GM23248 (cell line): ENCODE measurements at places on chromosomes 13 and 19. TPM values are rescaled to one million over a fixed set of nuclear protein-coding genes. Genes with fewer than 3 reads are reported as not detected.

- peak; percentile 52 for DNase-seq
Observed at GRCh38 chr13:91017031-91017668, 330.3 kb upstream of the MIR17HG start.

DNA sequence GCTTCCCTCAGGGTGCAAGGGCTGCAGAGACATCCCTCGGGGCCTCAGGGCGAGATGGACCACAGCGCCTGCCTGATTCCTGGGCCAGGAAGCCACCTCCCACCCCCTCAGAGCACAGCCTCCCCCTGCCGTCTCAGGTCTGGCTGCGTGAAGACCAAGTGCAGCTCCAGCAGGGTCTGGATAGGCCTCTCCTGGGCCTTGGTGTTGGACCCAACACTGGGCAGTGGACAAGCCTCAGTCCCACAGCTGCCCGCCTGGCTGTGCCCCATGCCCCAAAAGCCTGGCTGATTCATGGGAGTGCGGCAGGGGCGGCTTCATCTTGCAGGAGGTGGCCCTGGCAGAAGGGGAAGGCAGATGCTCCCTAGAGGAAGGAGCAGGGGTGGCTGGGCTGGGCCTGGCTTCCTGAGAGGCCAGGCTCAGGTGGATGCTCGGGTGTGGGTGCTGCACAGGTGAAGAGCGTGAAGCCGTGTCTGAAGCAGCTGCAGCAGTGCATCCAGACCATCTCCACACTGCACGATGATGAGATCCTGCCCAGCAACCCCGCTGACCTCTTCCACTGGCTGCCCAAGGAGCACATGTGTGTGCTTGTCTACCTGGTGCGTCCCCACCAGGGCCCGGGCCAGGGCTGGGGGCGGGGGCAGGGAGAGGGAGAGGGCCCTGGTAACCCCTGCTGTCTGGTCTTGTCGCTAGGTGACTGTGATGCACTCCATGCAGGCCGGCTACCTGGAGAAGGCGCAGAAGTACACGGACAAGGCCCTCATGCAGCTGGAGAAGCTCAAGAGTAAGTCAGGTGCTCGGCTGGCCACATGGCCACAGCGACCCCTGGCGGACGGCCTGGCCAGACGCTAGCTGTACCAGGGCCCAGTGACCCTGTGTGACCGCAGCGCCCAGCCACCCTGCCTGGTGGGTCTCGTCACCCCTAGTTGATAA, 21.7 kb downstream of the MAU2 start:
- DNase-seq, result peak; percentile 56

DNA sequence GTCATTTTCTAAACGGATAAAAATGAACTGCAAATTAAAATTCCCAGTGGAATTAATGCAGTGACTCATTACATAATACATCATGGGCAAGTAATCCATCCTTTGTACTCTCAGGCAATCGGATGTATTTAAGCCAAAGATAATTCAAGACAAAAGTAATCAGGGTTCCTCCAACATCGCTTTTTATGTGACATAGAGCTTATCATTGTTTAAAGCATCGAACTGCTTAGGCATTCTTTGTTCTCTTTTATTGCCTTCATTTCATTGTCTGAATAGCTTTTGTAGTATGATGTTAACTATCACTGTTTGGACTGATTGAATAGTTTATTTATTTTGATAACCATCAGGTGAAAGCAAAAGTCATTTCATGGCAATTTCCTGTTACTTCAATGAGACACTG, 209.4 kb downstream of the ITGBL1 start:
- DNase-seq, result peak; percentile 41

PLEKHF1 gene
- total RNA-seq, result 18.0 and 23.4 TPM in 2 replicates

KRTDAP gene
- not detected in 2 replicates for total RNA-seq

GRCh38 chr13:50685491-50685890, 158.0 kb downstream of the DLEU7 start:
- peak; percentile 40 for DNase-seq

DNA sequence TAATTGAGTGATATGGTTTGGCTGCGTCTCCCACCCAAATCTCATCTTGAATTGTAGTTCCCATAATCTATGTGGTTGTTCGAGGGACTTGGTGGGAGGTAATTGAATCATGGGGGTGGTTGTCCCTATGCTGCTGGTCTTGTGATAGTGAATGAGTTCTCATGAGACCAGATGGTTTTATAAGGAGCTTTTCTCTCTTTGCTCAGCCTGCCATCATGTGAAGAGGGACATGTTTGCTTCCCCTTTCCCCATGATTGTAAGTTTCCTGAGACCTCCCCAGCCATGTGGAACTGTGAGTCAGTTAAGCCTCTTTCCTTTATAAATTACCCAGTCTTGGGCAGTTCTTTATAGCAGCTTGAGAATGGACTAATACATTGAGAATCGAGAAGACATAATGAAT, 480.1 kb downstream of the GPC5 start:
- DNase-seq, result no peak

GRCh38 chr13:57787058-57787791, 155.7 kb downstream of the PCDH17 start:
- DNase-seq, result no peak

GRCh38 chr13:55091172-55091571, 2049.5 kb upstream of the PRR20A start:
- DNase-seq, result no peak

LILRB1 gene
- total RNA-seq, result not detected in 2 replicates

DNA sequence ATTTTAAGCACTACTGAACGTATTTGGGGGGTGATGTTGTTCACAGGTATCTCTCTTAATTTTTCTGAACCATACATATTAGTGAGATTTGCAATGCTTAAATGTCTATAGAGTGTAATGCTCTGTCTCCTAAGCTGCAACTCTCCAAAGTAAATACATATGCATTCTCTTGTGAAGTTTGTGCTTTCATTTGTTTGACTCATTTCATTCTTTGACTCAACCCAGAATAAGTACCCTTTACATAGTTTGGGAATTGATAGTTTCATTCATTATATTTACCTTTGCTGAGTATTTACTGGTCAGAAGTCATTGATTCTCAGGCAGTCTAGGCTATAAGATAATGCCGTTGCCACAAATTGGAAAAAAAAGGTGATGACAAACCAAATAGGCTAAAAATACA, 406.9 kb downstream of the FGF9 start:
- DNase-seq, result no peak

DNA sequence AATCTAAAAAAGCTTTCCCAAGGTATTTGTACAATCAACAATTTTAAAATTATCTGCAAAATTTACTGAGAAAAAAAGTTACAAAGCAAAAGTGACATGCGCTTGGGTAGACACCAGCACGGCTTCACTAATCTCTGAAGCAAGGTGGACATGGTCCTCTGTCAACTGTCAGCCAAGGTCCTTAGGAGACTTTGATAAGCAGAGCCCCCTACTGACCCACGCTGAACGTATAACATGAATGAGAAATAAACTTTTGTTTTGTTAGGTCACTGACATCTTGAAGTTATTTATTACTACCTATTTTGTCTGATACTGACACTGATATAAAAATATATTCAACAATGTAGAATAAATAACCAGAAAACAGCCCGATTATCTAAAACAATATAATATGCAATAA, 100.7 kb upstream of the OBI1 start:
- DNase-seq, result no peak

DNA sequence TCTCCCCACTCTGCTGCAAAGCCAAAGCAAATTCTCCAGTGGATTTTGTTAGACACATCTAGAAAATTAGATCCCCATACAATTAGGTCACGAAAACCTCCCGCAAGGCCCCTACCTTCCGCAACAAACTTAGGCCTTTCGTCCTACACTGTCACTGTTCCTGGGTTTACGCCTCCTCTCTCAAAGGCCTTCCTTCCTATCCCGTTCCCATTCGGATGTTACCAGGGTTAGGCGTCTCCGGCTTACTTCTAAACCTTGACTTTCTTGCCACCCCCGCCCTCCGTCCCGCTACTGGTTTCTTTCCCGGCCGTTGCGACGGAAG, 754 bp downstream of the RNF6 start:
- no peak for DNase-seq

- DNase-seq, result peak; percentile 14
Observed at GRCh38 chr13:40550130-40550529, 116.3 kb downstream of the FOXO1 start.

DNA sequence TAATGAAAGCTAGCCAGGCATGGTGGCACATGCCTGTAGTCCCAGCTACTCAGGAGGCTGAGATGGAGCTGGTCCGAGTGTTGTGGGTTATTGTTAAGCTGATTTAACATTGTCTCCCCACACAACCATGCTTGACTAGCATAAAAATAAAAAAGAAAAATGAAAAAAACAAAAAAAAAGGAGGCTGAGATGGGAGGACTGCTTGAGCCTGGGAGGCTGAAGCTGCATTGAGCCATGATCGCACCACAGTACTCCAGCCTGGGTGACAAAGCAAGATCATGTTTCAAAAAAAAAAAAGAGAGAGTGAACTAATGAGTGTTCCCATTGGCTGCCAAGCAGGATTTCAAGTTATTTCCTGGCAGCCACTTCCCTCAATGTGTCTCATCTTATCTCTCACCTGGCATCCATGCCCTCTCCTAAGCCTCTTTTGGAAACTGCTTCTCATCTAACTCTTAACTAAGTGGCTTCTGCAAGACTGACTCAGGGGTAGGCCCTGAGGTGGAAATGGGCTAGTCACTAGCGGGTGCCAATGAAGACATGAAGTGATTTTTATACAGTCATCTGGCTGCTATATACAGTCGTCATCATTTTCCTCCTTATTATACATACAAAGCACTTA, 4.9 kb downstream of the THAP8 start:
- no peak for DNase-seq

DNAJC15 gene
- total RNA-seq, result 9.2 and 25.9 TPM in 2 replicates

SLC17A7 gene
- not detected in 2 replicates for total RNA-seq

- no peak for DNase-seq
Observed at GRCh38 chr19:29325241-29325975, 112.5 kb upstream of the UQCRFS1 start.

CCL25 gene
- not detected in 2 replicates for total RNA-seq

- peak; percentile 69 for DNase-seq
Observed at GRCh38 chr19:35213663-35214632, 14.6 kb downstream of the FAM187B start.

SHANK1 gene
- 2.7 and 7.1 TPM in 2 replicates for total RNA-seq

- DNase-seq, result no peak
Observed at GRCh38 chr19:34094960-34095359, 77.3 kb upstream of the LSM14A start.

PNMA8B gene
- 0.25 and 0.65 TPM in 2 replicates for total RNA-seq

GRCh38 chr13:112261924-112262323, 114.2 kb upstream of the SPACA7 start:
- no peak for DNase-seq

DNA sequence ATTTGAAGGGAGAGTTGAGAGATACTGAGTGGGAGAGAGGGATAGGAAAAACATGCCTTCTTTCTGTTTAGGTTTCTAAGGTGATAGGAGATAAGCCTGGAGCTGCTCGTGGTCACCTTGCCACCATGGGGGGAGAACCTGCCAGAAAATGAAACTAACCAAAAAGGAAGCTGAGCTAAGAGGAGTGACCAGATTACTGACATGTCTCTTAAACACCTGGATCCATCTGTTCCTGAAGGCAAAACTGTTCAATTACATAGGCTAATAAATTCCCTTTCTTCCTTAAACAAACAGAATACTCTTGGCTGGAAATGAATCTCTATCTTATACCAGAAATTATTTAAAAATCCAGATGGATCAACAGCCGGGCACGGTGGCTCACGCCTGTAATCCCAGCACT, 27.3 kb downstream of the ZNF473 start:
- DNase-seq, result no peak

IL11 gene
- 12.8 and 28.7 TPM in 2 replicates for total RNA-seq

- no peak for DNase-seq
Observed at GRCh38 chr13:41434831-41435520, 22.4 kb upstream of the RGCC start.

- no peak for DNase-seq
Observed at GRCh38 chr19:41847351-41848105, 2.7 kb downstream of the DMRTC2 start.

- DNase-seq, result no peak
Observed at GRCh38 chr13:113880651-113881611, 17.1 kb upstream of the GAS6 start.

TNFRSF19 gene
- 3.4 and 5.4 TPM in 2 replicates for total RNA-seq

- DNase-seq, result no peak
Observed at GRCh38 chr19:45086480-45086879, 6.5 kb upstream of the PPP1R37 start.

DNA sequence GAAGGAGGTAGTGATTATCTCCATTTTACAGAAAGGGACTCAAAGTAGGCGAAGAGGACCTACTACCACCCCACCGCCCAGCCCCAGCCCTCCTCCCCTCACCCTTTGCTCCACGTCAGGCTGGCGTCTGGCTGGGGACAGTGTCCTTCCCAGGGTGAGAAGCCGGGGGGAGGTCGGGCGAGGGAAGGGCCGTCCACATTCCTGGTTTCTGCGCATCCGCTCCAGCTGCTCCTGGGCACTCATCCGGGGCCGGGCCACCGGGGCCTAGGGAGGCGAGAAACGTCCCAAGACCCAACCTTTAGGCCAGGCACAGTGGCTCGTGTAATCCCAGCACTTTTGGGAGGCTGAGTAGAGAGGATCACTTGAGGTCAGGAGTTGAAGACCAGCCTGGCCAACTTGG, 4.8 kb upstream of the HSD17B14 start:
- DNase-seq, result no peak

- peak; percentile 24 for DNase-seq
Observed at GRCh38 chr13:67416047-67416925, 186.2 kb upstream of the PCDH9 start.

GRCh38 chr19:47315125-47315821, 5.6 kb downstream of the C5AR1 start:
- peak; percentile 98 for DNase-seq

IGFLR1 gene
- total RNA-seq, result 1.4 TPM in 1 of 2 replicates, not detected in the other

DNA sequence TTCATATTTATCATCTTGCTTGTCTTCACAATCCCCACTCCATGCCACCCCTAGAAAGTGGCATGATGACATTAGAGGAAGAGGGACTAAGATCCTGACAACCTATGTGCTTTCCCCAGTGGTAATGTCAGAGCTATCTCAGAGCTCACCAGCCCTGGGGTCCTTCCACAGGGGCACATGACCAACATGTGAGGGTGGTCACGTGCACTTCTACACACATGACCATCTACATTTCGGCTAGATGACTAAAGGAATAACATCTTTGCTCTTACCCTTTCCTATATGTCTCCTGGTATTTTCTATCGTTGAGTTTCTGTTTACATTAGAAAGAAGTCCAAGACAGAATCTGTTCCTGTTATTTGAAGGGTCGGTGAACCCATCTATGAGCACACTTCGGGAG, 46.2 kb downstream of the RFXAP start:
- no peak for DNase-seq

KLHL1 gene
- total RNA-seq, result not detected in 2 replicates

- no peak for DNase-seq
Observed at GRCh38 chr13:67554746-67555452, 324.8 kb upstream of the PCDH9 start.

ENOX1 gene
- 1.8 and 2.7 TPM in 2 replicates for total RNA-seq

KLK14 gene
- not detected in 2 replicates for total RNA-seq

GRCh38 chr13:48731001-48731658, 77.4 kb downstream of the CYSLTR2 start:
- peak; percentile 79 for DNase-seq

ZNF606 gene
- total RNA-seq, result 15.0 and 17.2 TPM in 2 replicates

GRCh38 chr13:72696579-72696978, 30.9 kb downstream of the MZT1 start:
- peak; percentile 31 for DNase-seq
